ENCODE measurements at places on chromosomes 1 and 21. TPM values are rescaled to one million over a fixed set of nuclear protein-coding genes. Genes with fewer than 3 reads are reported as not detected.

Gene HHIPL2
- 0.22 TPM for polyA plus RNA-seq

Gene ORC1
- 0.96 TPM for polyA plus RNA-seq

Gene SPRR2D
- polyA plus RNA-seq = 3,252 TPM

Gene IL24
- not detected for polyA plus RNA-seq

Gene TMEM35B
- polyA plus RNA-seq = 7.0 TPM
